Effector memory CD4-positive, alpha-beta T cell (primary cell): ENCODE measurements at places on chromosomes 11 and 22.
A peak's percentile ranks its signal among the peaks of the same experiment; 100 is the strongest.

GRCh38 chr11:56740107-56740506, 8.4 kb downstream of the OR9G4 start:
- no peak for DNase-seq

GRCh38 chr11:8605971-8606563, 12.0 kb upstream of the STK33 start:
- DNase-seq = no peak

- DNase-seq = no peak
Observed at GRCh38 chr11:19853920-19854319, 141.3 kb downstream of the NAV2 start.

DNA sequence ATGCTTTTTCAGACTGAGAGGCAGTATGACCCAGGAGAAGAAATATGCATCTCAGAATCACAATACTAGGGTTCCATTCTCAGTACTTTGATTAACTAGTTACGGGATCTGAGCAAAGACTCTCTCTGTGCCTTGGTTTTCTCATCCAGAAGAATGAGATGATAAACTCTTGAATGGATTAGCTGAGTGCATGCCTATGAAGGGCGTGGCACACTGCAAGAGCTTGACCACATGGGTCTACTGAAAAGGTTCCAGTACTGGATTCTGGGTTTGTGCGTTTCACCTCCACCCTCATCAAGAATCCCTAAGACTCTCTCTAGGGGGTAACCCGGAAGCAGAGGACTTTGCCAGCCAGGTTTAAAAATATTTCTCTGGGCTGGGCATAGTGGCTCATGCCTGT, 25.6 kb downstream of the PGA5 start:
- DNase-seq = no peak

- no peak for DNase-seq
Observed at GRCh38 chr11:112156956-112157766, 6.7 kb downstream of the IL18 start.

GRCh38 chr11:46480909-46481308, 89.3 kb upstream of the CHRM4 start:
- no peak for DNase-seq

GRCh38 chr11:60127311-60127811, 38.9 kb downstream of the MS4A2 start:
- no peak for DNase-seq

DNA sequence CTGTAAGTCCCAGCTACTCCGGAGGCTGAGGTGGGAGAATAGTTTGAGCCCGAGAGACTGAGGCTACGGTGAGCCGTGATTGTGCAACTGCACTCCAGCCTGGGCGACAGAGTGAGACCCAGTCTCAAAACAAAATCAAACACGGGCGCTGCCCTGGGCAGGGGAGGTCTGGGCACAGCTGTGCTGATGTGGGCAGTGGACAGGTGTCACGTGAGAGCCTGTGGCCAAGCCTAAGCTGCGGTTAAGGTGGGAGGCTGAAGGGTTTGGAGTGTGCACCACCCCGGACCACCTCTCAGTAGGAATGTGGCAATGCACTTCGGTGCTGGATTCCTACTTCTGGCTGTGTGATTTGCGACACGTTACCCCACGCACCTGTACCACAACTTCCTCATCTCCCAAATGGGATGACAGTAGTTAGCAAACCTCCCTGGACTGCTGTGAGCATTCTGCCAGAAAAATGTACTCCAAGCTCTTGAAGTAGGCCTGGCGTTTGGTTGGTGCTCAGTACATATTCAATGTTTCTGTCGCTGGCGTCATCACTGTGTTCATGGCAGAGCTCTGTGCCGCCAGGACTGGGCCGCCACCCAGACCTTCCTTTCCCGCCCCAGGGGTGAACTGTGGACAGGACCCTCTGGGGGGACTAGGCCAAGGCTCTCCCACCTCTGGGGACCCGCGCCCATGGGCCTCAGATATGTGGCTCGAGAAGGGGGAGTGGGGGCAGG, 807 bp upstream of the ZNF74 start:
- no peak for DNase-seq

DNA sequence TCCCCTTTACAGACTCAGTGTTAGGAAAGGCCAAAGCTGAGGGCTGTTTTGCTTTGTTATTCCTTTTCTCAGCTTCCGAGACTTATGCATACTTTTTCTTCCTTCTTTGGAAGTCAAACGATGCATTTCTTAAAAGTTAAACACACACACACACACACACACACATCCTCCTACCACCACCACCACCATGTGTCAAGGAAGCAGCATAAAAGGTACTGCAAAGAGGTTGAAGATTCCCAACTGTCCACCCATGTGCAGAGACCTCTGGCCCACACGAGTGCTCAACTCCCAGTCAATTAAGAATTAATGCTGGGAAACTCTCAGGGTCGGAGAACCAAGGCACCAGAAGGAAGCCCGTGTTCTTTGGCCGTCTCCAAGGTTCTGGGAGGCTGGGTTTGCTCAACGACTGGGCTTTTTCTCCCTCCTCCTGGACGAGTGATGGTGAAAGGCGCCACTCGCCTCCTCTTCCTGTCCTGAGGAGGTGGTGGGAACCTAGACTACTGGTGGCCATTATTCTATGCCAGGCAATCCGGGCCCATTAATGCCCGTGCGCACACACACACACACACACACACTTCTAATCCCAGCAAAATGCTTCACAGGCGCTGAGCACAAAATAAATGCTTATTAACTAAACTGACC, 15.1 kb downstream of the MN1 start:
- no peak for DNase-seq

DNA sequence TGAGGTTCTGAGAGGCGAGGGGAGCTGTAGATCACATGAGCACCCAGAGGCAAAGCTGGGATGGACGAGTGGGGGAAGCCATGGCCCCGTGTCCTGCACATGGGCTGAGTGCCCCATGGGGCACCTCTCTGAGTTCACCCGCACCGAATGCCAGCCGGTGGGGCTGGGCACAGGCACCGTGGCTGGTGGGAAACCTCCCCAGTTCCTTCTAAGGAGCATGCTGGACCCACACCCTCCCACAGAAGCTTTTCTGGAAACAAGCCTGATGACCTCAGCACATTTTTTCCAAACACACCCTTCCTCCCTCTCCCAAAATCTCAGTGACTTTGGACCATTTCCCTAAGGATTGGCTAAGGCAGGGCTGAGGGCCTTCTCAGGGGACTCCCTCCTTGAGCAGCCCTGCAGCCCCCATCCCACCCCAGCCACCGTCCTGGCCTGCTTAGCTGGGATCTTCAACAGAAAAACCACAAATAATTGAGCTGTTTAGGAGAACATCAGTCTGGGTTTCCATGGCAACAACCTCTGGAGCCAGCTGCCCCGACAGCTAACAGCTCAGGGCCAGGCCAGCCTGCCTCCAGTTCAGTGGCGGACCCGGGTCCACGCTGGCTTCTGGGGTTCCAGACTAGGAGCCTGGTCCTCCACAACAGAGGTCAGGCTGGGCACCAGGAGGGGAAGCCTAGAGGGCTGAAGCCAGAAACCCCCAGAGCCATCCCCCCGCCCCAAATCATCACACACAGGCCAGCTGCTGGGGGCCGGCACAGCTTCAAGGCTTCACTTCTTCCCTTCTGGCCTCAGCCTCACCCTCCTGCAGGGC, 18.1 kb upstream of the LINC01488 start:
- no peak for DNase-seq

GRCh38 chr11:12087075-12088004, 23.1 kb upstream of the MICAL2 start:
- DNase-seq = no peak

- DNase-seq = no peak
Observed at GRCh38 chr11:73193251-73194033, 24.6 kb upstream of the P2RY2 start.

DNA sequence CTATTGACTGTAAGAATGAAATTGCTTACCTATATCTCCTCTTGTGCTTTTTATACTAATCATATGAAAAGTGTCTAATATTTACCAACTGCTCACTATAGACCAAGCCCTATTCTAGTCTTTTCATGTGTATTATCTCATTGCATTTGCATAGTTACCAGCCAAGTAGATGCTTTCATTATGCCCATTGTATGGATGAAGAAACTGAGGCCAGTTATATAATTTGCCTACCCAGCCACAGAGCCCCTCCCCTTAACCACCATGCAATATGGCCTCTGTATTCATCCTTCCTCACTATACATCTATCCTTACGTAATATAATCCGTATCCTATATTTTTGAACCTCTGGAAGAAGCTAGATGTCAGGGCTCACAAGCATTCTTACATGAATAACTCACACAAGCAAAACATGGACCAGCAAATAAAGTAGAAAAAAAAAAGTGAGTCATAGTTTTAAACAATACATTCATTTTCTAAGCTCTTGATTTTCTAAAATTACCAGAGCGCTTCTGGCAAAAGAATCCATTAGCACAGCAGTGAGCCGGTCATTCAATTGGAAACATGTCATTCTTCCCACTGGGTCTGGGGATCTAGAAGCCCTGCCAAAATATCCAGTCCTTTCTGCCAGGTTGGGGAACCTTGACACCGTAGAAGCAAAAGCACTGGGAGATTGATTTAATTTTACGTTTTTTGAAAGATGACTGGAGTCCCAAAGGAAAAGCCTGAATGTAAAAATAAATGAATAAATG, 80.0 kb downstream of the C11orf91 start:
- no peak for DNase-seq

- DNase-seq = no peak
Observed at GRCh38 chr11:134176284-134176683, 47.5 kb downstream of the NCAPD3 start.

DNA sequence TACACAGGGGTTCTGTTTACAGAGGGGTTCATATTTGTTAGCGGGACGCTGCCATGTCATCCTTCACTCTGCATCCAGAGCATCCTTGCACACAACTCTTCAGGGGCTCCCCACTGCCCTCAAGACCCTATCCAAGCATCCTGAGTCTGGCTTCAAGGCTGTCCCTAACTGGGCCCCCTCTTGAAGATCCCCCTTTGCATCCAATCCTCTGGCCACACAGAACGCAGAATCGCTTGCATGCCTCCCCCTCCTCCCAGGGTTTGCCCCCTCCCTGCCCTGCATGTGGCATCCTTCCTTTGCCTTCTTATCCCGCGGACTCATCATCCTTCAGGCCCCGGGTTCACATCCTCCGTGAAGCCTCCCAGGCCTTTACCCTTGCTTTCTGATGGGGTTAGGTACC, 18.6 kb downstream of the C1QTNF6 start:
- no peak for DNase-seq

DNA sequence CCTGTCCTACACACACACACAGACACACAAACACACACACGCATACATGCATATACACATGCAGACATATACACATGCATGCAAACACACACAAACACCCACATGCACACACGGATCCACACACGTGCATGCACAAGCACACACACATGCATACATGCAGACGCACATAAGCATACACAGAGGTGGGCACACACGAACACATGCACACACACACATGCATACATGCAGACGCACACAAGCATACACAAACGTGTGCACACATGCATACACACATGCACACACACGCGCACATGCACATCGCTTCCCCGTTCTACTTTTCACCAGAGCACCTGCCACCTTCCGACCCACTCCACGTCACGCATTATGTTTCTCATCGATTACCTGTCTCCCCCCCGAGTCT, 13.2 kb downstream of the PHF21B start:
- DNase-seq = no peak

- no peak for DNase-seq
Observed at GRCh38 chr11:95816037-95816436, 25.7 kb downstream of the CEP57 start.

DNA sequence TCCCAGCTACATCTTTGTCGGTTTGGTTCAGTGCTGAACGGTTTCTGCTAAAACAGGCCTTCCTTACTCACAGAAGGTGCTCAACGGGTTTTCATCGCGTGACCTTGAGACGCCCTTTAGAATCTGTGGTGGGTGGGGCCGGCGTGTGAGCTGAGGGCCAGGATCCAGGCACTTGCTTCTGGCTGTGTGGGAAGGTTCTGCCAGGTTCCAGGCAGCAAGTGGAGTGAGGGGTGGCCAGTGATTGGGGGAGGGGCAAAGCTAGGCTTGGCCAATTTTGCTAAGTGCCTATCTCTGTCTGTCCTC, 35.2 kb downstream of the KCNJ4 start:
- no peak for DNase-seq

DNA sequence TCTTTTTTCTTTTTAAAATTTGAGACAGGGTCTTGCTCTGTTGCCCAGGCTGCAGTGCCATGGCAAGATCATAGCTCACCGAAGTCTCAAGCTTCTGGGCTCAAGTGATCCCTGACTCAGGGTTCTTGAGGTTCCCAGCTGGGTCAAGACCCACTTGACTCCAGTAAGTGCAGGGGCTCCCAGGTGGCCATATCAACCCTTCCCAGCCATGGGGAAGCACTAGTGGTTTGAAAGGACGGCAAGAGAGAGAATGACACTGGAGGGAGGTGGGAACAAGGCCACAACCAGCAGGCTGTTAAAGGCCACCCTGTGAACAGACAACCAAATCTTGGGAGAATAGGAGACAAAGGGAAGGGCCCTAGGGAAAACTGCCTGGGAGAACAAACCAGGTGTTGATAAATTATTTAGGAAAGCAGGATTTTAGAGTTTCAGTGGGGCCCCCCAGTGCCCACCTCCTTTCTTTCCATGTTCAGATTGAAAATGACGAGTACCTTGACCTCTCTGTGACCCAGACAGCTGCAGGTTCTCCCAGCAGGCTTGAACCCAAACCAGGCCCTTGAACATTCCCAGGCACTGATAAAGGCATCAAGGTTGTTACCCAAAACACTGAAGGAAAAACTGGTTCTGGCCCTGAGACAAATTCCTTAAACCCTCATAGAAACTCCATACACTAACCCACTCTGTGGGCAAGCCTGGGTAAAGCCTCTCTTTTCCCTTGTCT, 28.8 kb downstream of the KLHL22 start:
- DNase-seq = no peak

- peak; percentile 54 for DNase-seq
Observed at GRCh38 chr22:46122511-46122971, 27.8 kb upstream of the PPARA start.

DNA sequence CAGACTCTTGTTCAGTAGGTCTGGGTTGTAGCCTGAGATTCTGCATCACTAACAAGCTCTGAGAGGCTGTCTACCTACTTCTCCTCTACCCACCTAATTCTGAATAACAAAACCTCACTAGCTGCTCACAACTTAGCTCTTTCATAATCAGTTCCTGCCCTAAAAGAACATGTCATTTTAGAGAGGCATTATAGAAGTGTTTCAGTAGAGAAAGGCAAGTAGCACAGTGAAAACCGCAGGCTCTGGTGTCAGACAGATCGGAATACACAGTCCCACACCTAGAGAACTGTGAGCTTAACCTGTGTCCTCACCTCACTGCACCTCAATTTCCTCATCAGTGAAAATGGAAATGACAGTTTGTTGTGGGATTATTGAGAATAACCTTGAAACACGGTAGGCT, 1337.6 kb upstream of the TENM4 start:
- DNase-seq = no peak

DNA sequence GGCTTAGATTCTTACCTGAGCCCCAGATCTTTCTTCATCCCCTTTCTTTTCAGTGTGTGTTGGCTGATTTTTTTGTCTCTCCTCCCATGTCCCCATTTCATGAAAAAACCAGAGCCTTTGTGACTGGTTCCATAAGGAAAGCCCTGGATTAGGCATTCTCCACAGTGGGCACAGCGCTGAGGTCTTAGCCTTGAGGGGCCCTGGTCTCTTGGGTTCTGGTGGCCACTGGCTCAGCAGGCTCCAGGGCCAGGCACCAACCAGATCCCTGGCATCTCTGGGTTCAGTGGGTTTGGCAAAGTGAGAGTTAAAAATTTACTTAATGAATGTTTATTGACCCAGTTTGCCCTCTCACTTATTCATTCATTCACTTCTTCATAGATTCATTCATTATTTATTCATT, 49.5 kb upstream of the ACCSL start:
- no peak for DNase-seq

- no peak for DNase-seq
Observed at GRCh38 chr22:31754813-31755212, 994 bp downstream of the DEPDC5 start.
